DMS153 (cell line): ENCODE measurements at places on chromosomes 3 and 15.

DNA sequence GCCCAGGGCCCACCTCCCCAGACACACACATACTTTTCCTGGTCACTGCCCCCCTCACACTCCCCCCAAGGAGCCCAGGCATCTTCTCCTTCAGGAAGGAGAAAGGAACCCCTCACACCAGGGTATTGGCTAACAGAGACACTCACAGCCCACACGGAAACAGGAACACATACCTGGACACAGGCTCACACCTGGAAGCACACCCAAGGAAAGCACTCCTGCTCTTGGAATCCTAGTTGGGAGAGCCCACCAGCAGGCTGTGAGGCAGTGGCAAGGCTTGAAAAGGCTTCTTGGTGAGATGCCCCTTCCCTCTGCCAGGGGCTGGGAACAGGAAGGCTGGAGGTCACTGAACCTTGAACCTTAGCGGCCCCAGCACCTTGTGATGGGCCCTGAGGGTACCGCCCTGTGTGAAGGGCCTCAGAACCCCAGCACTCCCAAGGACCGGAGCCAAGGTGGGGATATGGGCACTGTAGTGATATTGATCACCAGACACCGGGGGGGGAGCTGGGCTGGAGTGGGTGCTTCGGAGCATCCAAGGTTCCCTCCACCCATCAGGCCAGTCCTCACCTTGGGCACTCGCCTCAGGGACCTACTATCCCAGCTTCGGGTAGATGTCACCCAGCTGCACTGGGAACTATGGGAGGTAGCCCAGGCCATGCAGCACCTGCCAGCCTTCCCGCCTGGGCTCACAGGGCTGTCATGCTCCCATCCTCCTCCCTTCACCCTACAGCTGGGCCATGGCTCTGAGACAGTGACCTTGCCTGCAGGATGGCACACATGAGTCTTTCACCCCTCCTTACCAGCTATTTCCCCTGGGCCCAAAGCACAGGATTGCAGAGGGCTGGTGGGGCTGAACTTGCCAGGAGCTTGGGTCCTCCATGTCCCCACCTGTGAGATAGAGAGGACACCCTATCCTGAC lies 16.4 kb downstream of the MYL3 start:
- DNase-seq: no peak

DNA sequence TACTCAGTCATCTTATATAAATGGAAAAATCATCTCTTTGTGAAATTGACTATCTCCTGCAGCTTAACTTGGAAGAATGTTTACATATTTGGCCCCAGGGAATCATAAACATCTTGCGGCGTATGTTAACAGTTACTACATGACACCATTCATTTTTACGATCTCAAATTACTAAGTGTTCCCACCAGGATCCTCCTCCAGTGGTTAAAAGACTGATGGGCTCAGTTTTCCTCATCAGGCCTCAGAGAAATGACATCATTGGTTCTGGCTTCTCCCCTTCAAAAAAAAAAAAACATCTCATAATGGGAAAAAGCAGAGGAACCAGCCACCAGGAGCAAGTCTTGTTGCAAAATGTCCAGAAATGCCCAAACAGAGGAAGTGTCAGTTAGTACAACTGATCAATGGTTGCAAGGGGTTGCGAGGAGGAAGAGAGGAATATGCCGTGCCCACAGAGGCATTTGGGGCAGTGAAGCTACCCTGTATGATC lies 70.5 kb upstream of the LIPC start:
- DNase-seq: no peak

GRCh38 chr15:96559631-96560030 lies 229.1 kb downstream of the NR2F2 start:
- no peak for DNase-seq

GRCh38 chr3:197356275-197356674 lies 57.9 kb upstream of the DLG1 start:
- no peak for DNase-seq

- DNase-seq: no peak
Measured at GRCh38 chr15:36722555-36722954, 143.1 kb downstream of the CDIN1 start.

DNA sequence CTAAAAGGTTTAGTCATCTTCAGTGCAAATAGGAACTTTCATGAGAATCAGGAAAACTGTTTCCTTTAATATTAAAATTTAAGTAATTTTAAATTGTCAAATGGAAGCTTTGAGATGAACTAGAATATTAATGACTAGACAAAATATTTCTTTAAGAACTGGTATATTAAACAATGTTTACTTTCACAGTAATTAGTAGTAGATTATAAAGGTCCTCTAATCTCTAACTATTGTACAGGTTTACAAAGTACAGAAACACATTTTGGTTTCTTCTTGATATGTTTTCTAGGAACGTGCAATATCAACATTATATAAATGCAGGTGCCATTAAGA lies 138.9 kb downstream of the CLASP2 start:
- no peak for DNase-seq

DNA sequence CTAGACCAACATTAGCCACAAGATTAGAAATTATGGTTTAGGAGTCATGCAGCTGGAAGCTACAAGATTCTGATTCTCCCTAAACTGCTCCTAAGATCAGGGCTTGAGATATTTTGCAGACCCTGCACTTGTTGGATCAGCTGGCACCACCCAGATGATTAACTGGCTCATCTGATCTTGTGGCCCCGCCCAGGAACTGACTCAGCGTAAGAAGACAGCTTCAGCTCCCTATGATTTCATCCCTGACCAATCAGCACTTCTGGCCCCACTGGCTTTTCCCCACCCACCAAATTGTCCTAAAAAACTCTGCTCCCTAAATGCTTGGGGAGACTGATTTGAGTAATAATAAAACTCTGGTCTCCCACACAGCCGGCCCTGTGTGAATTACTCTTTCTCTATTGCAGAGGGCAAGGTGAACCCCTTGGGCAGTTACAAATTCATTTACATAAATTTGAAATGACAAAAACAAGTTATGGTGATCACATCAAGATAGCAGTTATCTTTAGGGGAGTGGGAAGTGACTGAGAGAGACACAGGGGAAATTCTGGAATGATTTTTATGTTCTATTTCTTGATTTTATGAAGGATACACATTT lies 76.5 kb downstream of the CD200R1L start:
- no peak for DNase-seq

DNA sequence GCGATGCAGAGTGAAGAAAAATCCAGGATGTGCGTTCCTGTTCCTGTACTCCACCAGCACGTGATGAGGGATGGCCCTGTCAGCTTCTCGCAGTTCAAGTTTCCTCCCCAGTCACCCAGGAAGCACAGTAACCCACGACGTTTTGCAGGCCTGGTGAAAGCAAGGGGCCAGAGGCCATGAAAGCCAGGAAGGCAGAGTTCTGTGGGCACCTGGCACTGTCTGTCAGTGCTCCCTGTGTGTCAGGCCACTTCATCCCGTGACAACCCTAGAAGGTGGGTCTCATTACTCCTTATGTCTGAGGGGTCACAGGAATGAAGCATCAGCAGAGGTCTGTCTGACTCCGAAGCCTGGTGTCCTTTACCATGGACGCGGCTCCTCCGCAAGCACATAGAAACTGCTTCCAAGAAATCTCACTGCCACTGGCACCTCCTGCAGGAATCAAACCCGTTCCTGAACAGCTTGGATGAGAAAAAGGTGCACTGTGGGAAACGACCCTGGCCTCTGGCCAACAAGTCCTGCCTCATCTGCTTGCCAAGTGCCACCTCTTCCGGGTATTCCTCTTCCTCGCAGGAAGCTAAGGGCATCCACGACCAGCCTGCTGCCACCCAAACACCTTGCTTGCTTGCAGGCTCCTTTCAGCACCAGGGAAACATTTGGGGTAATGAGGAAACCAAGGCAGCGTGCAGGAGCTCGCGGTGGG lies 14.6 kb downstream of the RAB43 start:
- DNase-seq: peak; percentile 36

DNA sequence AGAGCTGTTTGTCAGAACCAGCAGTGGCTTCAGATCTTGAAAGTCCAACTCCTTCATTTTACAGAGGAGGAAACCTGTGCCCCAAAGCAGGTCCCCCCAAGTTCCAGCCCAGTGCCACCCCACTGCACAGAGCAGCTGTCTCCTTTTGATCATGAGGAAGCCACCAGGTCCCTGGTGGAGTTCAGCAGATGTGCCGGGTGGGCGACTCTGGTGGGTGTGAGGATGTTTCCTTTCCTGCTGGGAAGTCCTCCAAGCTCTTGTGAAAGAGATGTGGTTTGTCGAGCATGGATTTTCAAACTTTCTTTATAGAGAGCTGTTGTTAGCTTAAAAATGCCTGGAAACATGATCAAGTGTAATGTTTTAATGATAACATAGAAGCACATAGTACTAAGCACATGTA lies 52.0 kb downstream of the SMAD3 start:
- no peak for DNase-seq

- DNase-seq: no peak
Measured at GRCh38 chr3:50259432-50260026, 9.4 kb upstream of the SEMA3B start.

DNA sequence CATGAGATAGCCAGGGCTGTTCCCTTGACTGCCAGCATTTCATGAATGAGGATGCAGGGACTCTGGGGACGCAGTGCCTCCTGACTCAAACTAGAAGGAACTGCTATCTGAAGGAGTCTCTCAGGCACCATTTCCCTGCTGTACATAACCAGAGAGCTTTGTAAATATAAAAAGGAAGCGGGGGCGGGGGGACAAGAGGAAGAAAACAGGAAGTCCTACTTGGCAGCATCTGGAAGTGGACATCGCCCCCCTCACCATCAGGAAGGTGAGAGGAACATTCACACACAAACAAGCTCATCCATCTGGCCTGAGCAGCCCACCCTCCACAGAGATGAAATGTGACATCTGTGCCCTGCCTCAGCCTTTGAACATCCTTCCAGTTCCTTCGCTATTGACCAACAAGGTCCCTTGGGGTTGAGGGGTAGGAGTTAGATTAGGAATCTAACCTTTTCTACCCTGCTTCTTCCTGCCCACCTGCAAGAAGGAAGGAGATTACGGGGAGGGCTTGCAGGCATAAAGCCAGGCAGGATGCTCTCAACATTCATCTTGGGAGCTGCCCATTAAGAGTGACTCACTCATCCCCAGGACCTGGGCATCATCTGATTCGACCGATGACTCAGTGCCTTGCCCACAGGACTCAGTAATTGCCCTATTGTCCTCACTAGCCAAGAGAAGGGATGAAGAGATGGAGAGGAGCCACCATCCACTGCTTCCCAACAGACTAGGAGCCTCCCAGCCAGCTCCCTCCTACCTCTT lies 31.9 kb downstream of the SH3BP5 start:
- no peak for DNase-seq

DNA sequence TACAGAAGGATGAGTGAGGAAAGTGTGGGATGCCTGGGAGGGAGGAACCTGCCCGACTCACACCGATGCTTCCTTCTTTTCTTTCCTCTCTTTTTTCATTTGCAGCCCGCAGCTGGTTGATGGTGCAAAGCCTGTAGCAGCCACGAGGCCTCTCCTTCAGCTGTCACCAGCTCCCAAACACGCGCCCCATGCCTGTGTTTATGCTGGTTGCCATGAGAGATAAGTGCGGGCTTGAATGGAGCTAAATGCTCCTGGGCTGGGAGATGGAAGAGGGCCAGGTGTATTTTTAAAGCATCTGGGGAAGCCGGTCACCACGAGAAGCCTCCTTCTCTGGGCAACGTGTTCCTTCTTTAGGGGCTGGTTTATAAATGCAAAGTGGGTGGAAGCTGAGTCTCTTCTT lies 9.3 kb downstream of the COLQ start:
- DNase-seq: peak; percentile 71

DNA sequence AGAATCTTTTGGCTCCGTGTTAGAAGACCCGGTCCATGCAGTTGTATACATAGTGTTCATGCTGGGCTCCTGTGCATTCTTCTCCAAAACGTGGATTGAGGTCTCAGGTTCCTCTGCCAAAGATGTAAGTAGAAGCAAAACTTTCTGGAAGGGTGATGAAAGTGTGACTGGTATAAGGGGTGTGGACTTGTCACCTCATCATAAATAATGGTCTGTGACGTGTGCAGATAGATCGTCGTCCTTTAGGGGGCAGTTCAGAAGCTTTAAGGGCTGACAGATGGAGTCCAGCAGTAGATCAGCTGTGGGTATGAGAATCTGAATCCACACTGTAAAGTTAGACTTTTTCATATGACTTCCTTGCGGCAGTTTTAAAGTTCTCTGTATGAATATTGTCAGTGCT lies 15.3 kb downstream of the SEC61A1 start:
- DNase-seq: no peak

- DNase-seq: no peak
Measured at GRCh38 chr3:132435224-132435910, 18.1 kb downstream of the DNAJC13 start.

- no peak for DNase-seq
Measured at GRCh38 chr3:108073764-108074431, 16.9 kb downstream of the CD47 start.

GRCh38 chr3:4711680-4711992 lies 218.5 kb downstream of the ITPR1 start:
- DNase-seq: no peak

DNA sequence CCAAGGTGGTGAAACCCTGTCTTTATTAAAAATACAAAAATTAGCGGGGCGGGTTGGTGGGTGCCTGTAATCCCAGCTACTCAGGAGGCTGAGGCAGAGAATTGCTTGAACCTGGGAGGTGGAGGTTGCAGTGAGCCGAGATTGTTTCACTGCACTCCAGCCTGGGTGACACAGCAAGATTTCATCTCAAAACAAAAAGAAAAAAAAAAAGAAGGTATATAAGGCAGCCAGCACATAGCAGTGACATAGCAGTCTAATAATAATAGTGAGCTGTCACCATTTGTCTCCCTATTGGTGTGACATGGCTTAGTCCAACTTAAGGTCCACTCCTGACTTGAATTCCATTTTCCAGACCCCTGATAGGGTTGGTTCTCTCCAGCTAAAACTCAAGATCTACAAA lies 8.8 kb upstream of the LACTB start:
- no peak for DNase-seq

GRCh38 chr15:55221090-55222011 lies 24.6 kb upstream of the RSL24D1 start:
- no peak for DNase-seq

- no peak for DNase-seq
Measured at GRCh38 chr3:195064300-195064931, 206.5 kb downstream of the XXYLT1 start.

DNA sequence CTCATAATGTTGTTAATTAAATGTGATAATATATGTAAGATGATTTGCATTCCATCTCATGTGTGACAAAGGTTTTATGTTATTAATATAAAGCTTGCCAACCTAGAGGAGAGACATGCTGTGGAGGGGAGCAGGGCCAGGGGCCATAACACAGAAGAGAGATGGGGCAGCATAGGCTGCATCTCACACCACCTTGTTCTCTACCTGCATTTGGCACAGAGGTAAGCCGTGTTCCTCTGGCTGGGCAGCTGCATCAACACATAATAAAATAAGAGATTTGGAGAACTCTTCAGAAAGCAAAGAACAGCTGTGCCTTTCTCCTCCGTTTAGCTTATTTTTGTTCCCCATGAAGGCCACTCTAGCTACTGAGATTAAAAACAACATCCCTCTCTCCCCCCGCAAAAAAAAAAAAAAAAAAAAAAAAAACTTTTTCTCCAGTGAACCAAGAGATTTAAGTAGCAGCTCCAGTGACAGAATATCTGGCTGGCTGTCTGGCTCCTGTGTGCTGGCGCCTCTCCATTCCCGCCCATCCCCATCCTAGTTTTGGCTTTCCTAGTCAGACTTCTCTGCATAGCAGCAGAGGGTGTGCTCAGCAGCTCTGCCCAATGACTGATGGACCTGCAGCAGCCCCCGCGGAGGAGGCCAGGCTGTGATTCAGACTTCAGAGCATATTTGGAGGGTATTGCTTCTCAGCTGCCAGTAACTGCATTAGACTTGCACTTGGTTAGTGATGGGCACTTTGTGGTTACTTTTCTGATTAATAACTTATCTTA lies 52.2 kb upstream of the STXBP5L start:
- peak; percentile 39 for DNase-seq

- DNase-seq: no peak
Measured at GRCh38 chr15:34729056-34729455, 25.7 kb downstream of the GJD2 start.

- no peak for DNase-seq
Measured at GRCh38 chr15:75508840-75509532, 57.5 kb upstream of the SIN3A start.
